ENCODE measurements at places on chromosomes 1 and 21. TPM values are rescaled to one million over a fixed set of nuclear protein-coding genes. Genes with fewer than 3 reads are reported as not detected.
A peak's percentile ranks its signal among the peaks of the same experiment; 100 is the strongest.

LRRC39 gene
- polyA plus RNA-seq = 1.6 TPM

THEMIS2 gene
- polyA plus RNA-seq = 4.1 TPM

USF1 gene
- polyA plus RNA-seq = 61.9 TPM

EFNA3 gene
- 6.0 TPM for polyA plus RNA-seq

C21orf58 gene
- polyA plus RNA-seq = 9.7 TPM

EMC1 gene
- polyA plus RNA-seq = 55.9 TPM

UMODL1 gene
- not detected for polyA plus RNA-seq

FBXO2 gene
- 17.0 TPM for polyA plus RNA-seq

APCS gene
- not detected for polyA plus RNA-seq

BEND5 gene
- polyA plus RNA-seq = 4.3 TPM

OR2AK2 gene
- polyA plus RNA-seq = not detected

DAB1 gene
- 2.9 TPM for polyA plus RNA-seq

GRCh38 chr1:203799971-203800370 lies 4.5 kb downstream of the ZBED6 start:
- no peak for DNase-seq
- H3K27ac ChIP-seq = no peak overlapping the region
- no peaks in the 10 kb centered on the region for H3K27me3 ChIP-seq
- peaks cover 68% of the 10 kb centered on the region for H3K36me3 ChIP-seq
- H3K4me1 ChIP-seq = peaks cover 27% of the 10 kb centered on the region

GRCh38 chr1:97265630-97266029 lies 544.0 kb downstream of the PTBP2 start:
- DNase-seq = no peak
- H3K4me1 ChIP-seq = no peaks in the 10 kb centered on the region
- no peak overlapping the region for H3K27ac ChIP-seq

DNA sequence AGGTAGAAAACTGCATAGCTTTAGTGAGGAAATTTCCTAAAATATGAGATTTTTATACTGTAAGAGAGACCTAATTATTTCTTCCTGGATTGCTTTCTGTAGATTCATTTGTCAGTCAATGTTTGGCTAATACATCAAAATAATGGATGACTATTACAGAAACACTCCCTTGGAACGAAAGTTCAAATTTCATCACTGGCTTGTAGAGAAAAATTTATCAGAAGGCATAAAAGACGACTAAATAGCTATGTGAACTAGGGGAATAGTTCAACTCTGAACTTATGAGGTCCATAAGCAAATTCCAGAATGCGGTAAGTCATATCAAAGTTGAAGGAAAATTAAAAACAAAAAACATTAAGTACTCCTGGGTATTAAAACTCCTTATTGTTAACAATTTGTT lies 36.0 kb downstream of the WNT2B start:
- no peak for DNase-seq
- H3K4me3 ChIP-seq = no peak overlapping the region
- H3K27ac ChIP-seq = peak overlapping the region; percentile 50
- no peaks in the 10 kb centered on the region for H3K27me3 ChIP-seq
- no peaks in the 10 kb centered on the region for H3K4me1 ChIP-seq

DNA sequence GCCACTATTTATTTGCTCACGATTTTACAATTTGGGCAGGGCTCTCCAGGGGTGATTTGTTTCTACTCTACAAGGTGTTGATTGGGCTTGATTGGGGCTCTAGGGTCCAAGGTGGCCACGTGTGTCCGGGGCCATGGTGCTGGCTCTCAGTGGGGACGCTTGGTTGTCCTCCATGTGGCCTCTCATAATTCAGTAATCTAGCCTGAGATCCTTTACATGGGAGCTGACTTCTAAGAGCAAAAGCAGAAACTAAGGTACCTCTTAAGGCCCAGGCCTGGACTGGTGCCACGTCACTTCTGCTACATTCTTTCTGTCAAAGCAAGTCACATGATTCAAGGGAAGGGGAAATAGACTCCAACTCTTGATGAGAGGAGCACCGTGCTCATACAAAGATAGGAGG lies 8.1 kb upstream of the PSRC1 start:
- no peaks in the 10 kb centered on the region for H3K36me3 ChIP-seq
- no peak for DNase-seq
- no peaks in the 10 kb centered on the region for H3K27me3 ChIP-seq
- H3K4me3 ChIP-seq = no peak overlapping the region

GRCh38 chr1:63701187-63701586 lies 72.6 kb upstream of the ROR1 start:
- H3K27ac ChIP-seq = no peak overlapping the region
- no peak for DNase-seq
- H3K4me3 ChIP-seq = no peak overlapping the region
- H3K4me1 ChIP-seq = peaks cover 13% of the 10 kb centered on the region

- no peak overlapping the region for H3K27ac ChIP-seq
- DNase-seq = no peak
- peaks cover 9% of the 10 kb centered on the region for H3K4me1 ChIP-seq
- H3K36me3 ChIP-seq = peaks cover 79% of the 10 kb centered on the region
- H3K27me3 ChIP-seq = no peaks in the 10 kb centered on the region
These were observed 7.9 kb downstream of the UTP11 start for GRCh38 chr1:38020396-38020795.

DNA sequence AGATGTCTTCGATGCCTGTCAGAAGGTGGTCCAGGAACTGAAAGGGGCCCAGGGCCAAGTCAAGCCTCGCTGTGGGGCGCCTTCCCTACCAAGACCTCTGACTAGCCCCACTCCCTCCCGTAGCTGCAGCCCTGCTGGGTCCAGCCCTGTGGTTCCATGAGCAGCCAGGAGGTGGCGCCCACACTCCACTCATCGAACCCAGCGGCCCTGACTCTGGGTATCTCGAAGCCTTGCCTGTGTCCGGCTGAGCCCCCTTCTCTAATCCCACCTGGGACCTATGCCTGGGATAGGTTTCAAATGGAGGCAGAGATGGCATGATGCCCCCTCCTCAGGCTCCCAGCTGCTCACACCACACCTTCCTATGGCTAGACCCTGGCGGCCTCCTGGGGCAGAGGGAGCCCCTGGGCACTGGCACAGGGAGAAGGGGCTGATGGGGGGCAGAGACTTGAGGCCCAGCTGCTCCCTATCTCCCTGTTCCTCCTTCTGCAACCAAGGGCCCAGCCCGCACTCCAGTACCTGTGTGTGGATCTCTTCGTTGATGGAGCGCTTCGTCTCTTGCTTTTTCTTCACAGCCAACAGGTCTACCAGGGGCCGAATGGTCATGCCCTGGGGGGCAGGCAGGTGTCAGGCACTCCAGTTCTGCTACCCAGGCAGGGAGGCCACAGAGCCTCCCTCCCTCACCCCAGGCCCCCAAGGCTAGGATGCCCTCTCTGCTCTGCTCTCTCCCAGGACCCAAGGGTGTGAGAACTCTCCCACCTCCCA lies 52.0 kb downstream of the SLC9A1 start:
- H3K4me1 ChIP-seq = peaks cover 15% of the 10 kb centered on the region
- H3K4me3 ChIP-seq = no peak overlapping the region
- H3K36me3 ChIP-seq = peaks cover 2% of the 10 kb centered on the region
- peak; percentile 93 for DNase-seq
- no peaks in the 10 kb centered on the region for H3K27me3 ChIP-seq

DNA sequence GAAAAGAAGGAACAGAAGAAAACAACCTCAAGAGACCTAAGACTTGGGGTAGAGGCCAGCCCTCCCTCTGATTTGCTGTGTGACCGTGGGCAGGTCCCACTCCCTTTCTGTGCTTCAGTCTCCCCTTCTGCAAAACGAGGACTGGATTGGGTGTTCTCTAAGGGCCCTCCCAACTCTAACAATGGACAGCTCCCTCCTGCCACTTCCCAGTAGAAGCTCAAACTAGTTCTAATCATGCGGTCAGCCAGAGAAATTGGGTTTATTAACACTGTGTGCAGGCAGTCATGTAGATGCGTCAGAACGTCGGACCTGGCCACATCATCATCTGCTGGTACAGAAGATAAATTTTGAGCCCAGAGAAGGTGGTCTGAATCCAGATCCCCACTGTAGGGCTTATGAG lies 1.6 kb upstream of the PADI4 start:
- no peak for DNase-seq
- H3K36me3 ChIP-seq = no peaks in the 10 kb centered on the region
- no peak overlapping the region for H3K27ac ChIP-seq
- no peaks in the 10 kb centered on the region for H3K4me1 ChIP-seq

DNA sequence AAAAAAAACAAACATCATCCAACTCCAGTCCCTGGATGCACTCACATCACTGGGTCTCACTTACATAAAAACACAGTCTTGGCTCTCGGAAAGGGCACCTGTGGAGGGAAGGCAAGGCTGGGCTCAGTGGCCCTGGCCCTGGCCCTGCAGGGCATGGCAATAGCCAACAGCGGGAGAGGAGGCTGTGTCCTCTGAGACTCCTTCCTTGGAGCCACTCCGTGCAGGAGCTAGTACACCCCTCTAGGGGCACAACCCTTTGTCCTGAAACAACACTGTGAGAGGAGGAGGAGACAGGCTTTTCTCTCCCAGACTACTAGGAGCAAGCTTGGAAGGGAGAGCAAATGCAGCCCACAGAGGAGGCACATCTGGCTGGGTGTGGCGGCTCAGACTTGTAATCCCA lies 28.0 kb downstream of the URB1 start:
- H3K27ac ChIP-seq = no peak overlapping the region
- H3K4me1 ChIP-seq = no peaks in the 10 kb centered on the region
- no peak for DNase-seq
- H3K27me3 ChIP-seq = no peaks in the 10 kb centered on the region
- H3K36me3 ChIP-seq = peaks cover 89% of the 10 kb centered on the region
- no peak overlapping the region for H3K4me3 ChIP-seq

GRCh38 chr1:243924188-243924587 lies 74.1 kb upstream of the AKT3 start:
- H3K4me1 ChIP-seq = no peaks in the 10 kb centered on the region
- no peak overlapping the region for H3K4me3 ChIP-seq
- H3K27ac ChIP-seq = peak overlapping the region; percentile 88
- no peaks in the 10 kb centered on the region for H3K27me3 ChIP-seq

DNA sequence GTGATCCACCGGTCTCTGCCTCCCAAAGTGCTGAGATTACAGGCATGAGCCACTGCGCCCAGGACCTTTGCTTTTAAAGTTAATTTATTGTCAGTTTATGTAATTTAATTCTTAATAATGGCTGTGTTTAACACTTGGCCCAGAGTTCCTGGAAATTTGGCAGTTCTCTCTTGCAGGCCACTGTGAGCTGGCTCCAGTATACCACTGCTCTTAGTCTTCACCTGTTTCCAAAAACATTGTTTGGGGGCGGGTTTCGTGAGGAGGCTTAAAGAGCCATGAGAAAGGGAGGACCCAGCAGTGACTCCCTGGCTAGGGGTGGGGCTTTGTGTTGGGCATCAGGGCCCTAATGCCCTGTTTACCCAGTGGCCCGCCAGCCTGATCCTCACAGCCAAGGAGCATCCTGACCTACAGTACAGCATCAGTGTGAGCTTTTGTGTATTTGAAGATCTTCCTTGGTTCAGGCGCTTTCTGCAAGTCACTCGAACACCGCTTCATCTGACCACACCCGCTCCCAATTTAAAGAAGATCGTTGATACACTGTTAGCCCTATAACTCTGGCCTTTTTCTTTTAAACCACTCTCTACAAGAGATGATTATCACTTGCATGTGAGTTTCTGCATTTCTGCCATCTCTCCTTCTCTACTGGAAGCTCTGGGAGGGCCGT lies 12.0 kb upstream of the BGLAP start:
- DNase-seq = no peak
- no peaks in the 10 kb centered on the region for H3K36me3 ChIP-seq
- no peaks in the 10 kb centered on the region for H3K27me3 ChIP-seq
- H3K4me3 ChIP-seq = no peak overlapping the region

DNA sequence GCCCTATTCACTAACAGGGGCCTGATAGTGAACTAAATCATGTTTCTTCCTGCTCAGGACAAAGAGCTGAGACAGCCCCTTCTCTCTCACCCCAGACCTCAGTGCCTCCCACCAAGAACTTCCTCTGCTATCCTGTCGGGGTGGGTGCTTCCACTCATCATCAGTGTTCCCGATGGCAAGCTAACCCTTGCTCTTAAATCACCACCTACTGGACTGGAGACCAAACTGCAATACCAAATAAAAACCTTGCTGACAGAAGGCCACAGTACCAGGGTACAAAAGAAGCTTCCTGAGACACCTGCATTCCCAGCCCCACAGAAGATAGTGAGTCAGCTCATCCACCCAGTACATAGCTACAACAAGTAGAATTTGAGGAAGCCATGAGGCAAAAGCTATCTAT lies 799.5 kb downstream of the LTN1 start:
- no peaks in the 10 kb centered on the region for H3K27me3 ChIP-seq
- H3K4me3 ChIP-seq = no peak overlapping the region
- H3K27ac ChIP-seq = no peak overlapping the region
- H3K36me3 ChIP-seq = no peaks in the 10 kb centered on the region
- no peaks in the 10 kb centered on the region for H3K4me1 ChIP-seq

- H3K27me3 ChIP-seq = no peaks in the 10 kb centered on the region
- H3K36me3 ChIP-seq = peaks cover under 1% of the 10 kb centered on the region
- no peak overlapping the region for H3K4me3 ChIP-seq
- DNase-seq = no peak
- H3K4me1 ChIP-seq = peaks cover 12% of the 10 kb centered on the region
These were observed 2.4 kb upstream of the CCT8 start for GRCh38 chr21:29075706-29076466.

DNA sequence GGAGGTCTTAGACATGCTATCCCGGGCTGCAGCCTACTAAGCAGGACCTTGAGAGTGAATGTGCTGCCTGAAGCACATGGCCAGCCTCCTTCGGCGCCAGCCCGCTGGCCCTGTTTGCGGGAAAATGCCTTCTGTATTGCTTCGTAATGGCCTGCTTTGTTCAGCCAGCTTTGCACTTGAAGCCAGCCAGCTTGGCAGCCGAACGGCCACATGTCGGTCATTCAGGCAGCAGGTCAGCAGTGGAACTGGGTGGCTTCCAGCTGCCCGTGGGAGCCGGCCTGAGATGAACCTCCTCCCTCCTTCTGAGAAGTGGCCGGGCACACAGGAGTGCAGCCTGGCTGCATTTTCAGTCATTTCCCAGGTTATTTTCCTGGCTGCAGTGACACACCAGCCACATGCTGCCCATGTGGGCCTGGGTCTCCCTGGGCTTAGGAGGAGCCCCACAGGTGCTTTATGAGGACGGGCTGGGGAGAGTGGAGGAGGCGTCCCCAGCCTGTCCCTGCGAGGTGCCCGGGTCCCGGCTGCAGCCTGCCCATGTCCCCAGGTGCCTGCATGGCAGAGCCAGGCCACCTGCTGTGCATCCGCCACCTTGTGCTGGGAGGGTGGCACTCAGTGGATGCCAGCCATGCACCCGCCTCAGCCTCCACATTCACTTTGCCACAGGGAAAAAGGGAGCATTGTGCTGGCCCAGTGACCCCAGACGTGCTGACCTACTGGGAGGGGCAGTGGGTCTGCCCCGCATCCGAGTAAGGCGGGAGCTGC lies 103.5 kb downstream of the SIK1 start:
- no peak for DNase-seq
- no peaks in the 10 kb centered on the region for H3K36me3 ChIP-seq
- H3K27ac ChIP-seq = no peak overlapping the region
- H3K4me3 ChIP-seq = no peak overlapping the region
- no peaks in the 10 kb centered on the region for H3K4me1 ChIP-seq

DNA sequence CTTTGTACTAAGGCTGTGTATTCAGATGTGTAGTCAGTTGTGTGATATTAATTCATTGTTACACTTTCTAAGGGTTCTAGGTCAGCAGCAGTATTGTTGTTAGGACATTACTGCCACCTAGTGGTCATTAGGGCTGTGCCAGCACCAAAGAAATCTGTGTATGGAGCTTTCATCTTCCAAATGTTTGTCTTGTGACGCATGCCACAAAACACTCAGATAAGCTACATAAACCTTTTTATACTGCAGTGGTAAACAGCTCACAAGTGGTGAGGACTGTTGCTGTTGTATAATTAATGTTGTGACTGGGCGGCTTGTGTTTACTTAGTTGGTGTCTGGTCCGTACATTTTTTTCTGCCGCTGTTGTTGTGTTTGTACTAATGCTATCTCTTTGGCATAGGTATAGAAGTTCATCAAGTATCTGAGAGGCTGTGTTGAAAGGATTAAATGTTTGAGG lies 51.7 kb downstream of the S1PR1 start:
- no peaks in the 10 kb centered on the region for H3K27me3 ChIP-seq
- H3K36me3 ChIP-seq = no peaks in the 10 kb centered on the region
- peak; percentile 60 for DNase-seq

Measured in SK-N-SH (cell line).